ENCODE measurements at places on chromosomes 12 and 14.

- DNase-seq = no peak
Measured at GRCh38 chr12:54378796-54379397, 5.6 kb downstream of the ZNF385A start.

GRCh38 chr12:105109465-105110212 lies 2.1 kb downstream of the WASHC4 start:
- DNase-seq = no peak

DNA sequence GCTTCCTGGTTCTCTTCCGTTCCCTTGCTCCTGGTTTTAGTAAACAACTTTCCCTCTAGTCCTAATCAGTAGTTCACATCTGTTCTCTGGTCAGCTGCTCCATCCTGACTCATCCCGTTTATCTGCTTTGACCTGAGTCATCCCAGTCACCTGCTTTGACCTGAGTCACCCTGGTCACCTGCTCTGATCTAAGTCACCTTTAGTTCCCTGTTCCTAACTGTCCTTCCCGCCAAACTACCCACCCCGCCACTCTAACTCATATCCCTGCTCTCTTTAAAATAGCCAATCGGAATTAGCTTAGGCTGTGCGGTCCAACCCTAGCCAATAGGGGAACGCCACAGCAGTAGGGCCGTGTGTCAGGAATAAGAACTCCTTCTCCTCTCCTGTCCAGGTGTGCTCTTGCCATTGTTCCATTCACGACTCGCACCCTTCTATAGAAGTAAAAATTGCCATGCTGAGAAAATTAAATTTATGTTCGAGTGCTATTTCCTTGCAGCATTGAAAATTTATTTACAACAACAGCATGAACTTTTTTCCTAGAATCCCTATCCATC lies 3.1 kb upstream of the ANKRD33 start:
- DNase-seq = no peak

GRCh38 chr12:42450248-42450647 lies 124.3 kb downstream of the PPHLN1 start:
- DNase-seq = no peak

DNA sequence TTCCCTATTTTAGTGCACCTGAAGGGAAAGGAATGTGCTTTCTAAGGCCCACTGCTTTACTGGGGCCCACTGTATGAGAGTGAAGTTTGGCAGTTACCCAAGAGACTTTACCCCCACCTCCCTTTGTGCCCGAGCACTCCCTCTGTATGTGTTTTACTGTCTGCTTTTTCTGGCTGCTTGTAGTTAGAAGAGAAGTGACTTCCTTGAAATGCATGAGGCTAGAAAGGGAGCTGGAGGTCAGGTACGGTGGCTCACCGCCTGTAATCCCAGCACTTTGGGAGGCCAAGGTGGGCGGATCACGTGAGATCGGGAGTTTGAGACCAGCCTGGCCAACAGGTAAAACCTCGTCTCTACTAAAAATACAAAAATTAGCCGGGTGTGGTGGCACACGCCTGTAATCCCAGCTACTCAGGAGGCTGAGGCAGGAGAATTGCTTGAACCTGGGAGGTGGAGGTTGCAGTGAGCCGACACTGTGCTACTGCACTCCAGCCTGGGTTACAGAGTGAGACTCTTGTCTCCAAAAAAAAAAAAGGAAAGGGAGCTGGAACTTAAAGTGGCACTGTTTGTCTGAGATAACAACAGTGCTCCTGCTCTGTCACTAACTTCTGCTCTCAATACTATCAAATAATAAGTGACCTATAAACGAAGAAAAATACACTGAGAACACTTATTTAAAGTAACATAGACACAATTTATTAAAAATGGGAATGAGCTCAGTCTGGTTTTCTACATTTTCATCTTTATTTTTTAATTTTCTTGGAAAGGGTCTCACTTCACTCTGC lies 5.8 kb downstream of the TRIP11 start:
- no peak for DNase-seq

GRCh38 chr12:107515446-107515958 lies 170.1 kb upstream of the PWP1 start:
- DNase-seq = peak; percentile 72
